ENCODE measurements at places on chromosomes 16 and 17. TPM values are rescaled to one million over a fixed set of nuclear protein-coding genes. Genes with fewer than 3 reads are reported as not detected.

DNA sequence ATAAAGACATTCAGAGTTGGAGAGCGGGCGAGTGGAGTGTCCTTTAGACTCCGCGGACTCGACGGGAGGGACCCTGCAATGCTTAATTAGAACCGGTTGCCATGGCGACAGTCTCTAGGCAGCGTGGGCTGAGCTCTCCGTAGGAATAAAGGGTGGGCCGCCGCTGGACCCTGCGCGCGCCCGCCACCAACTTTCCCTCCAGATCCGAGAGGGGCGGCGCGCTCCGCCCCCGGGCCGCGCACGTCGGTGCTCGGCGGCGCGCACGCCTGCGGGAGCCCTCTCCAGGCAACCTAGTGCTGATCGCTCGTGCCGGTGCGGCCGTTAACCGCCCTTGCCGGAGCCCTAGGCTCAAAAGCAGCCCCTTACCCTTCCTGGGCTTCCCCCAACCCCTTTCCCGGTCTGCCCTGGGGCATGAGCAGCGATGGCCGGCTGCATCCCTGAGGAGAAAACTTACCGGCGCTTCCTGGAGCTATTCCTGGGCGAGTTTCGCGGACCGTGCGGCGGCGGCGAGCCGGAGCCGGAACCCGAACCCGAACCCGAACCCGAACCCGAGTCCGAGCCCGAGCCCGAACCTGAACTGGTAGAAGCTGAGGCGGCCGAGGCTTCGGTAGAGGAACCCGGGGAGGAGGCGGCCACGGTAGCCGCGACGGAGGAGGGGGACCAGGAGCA, at the start of gene PPM1E:
Gene PPM1E (plus strand): TSS at position 278 of the 669 bp plus-strand sequence.
- peak; percentile 71 for DNase-seq

The CUEDC1 gene
- not detected for total RNA-seq

The MEOX1 gene
- total RNA-seq, result 0.34 TPM

DNA sequence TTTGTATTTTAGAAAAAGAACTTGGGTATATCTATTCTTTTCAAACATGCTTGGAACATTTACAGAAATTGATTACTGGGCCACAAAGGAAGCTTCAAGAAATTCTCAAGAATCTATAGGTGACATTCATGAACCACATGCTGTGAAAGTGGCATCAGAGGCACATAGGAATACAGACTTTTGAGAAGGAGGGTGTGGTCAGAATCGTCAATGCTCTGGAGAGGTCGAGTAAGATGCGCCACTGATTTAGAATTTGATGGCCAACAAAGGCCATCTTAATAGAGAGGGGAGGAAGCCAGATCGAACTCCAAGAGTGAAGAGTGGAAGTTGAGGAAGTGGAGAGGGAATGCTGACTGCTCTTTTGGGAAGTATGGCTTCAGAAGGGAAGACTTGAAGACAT, 3.5 kb upstream of the NSMCE1 start:
- DNase-seq, result no peak

The HOXB7 gene
- 0.30 TPM for total RNA-seq

DNA sequence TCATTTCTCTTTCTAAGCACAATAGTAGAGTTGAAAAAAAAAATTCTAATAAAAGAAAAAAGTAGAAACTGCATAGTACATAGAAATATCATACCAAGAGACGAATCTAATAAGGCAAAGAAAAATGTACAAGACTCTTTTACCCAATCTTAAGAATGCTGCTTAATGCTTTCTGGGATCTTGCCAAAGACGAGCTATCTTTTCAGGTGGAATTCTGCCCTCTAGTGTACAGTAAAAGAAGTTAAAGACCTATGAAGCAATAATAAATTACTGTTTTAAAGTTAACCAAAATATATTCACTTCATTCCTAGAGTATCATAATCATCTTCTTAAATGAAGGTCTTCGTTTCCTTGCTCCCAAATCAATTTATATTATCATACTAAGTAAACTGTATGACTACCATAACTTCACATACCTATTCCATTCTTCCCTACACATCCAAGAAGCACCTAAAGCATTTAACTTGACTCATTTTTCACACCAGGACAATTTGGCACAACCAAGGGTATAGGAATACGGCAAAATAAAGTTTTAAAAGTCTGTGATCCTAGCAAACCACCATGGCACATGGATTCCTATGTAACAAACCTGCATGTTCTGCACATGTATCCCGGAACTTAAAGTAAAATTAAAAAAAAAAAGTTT, 47.7 kb downstream of the CFDP1 start:
- no peak for DNase-seq

DNA sequence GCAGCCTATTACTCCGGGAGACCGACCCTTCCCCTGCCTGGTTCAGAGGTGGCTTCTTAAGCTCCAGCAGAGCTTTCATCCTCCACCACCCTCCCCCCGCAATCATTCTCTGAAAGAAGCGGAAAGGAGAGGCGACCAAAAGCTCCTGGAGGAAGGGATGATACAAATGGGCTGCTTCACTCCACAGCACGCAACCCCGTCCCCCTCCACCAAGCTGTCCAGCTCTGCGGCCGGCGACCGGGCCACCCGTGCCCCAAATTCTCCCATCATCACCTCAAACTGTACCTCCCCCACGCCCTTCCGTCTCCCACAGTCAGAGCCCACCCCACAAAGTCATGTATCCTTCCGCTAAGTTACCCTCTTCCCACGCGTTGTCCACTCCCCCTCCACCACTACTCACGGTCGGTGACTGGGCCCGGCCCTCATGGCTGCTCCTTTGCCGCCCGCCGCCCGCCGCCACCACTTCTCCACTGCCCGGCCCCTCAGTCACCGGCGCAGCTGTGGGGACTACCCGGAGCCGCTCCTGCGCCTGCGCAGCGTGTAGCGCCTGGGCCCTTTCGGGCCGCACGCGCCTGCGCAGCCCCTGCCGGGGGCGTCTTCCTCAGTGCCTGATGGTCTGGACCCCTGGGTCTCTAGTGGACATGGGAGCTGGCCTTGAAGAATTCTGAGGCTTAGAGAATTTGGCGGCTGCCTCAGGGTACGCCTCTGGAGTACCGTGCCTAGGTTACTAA, at the start of gene FAM222B:
Gene FAM222B (minus strand): TSS at position 509 of the 731 bp plus-strand sequence. CDS start 76,123 bp downstream, outside the sequence.
- DNase-seq, result peak; percentile 93

DNA sequence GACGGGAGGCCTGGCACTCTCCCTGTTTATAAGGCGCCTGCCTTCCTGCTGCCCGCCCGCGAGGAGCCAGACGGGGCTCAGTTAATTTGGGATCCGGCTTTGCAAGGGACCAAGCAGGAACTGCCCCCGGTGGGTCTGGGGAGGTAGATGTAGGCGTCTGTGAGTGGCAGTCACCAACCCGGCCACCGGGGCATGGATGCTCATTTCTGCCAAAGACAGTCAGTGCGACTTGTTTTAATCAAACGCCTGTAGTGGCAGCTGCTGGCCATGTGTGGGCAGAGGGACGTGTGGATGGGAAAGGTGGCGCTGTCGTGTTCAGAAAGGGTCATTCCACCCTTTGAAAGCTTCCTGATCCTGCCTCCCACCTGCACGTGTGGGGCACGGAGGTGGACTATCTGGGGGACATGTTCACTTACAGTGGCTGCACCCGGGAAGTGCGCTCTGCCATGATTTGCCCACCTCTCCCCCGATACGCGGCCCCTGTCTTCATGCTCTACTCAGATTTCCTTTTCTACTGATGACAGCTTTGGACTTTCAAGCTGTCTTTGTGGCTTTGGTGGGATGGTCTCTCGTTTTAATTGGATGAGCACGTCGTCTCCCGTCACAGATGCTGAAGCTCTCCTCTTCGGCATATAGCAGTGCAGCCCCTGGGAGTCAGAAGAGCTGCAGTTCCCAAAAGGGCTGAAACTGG, 60.3 kb upstream of the CIBAR2 start:
- DNase-seq, result peak; percentile 16

- no peak for DNase-seq
Measured at GRCh38 chr17:45700171-45701090, 83.7 kb upstream of the CRHR1 start.
